GM19239 (cell line): ENCODE measurements at places on chromosomes 7 and 10.

GRCh38 chr10:78769526-78769925 is 299.2 kb upstream of the ZMIZ1 start:
- no peak for DNase-seq

- DNase-seq: no peak
Observed at GRCh38 chr7:105178928-105179541, 165.0 kb downstream of the KMT2E start.

DNA sequence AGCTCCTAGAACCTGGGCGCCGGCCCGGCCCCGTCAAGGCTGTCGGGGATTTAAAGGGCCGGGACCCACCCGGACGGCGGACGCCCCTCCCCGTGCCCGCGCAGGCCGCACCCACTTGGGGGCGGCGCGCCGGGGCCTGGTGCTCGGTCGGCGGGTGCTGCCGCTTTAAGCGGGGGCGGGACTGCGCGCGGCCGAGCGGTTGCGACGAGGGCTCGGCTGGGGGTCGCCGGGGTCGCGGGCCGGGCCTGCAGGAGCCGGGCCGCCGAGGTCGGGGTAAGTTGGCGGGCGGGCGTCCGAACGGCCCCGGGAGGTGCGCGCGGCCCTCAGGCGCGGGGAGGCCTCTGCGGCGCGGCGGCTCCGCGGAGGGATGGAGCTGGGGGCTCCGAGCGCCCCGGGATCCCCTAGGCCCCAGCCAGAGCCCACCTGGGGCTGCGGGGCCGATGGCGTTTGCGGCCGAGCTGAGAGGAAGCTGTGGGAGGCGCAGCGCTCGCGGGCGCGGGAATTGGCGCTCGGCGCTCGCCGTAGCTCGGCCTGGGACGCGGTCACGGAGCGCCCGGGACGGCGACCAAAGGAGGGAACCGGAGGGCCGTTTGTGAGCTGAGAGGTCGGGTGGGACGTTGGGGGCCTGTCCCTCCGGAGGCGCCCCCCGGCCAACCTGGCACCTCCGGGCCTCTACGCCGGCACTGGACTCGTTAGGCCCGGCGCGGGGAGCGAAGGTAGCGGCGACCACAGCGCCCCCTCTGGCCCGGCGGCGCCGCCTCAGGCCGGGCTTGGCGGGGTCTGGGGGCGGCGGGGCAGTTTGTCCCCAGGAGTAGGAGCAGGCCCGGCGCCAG is at the start of gene TRRAP:
Gene TRRAP, plus strand, starts transcription at position 168 of the 833 bp plus-strand sequence. CDS start 2,619 bp downstream, outside the sequence.
- DNase-seq: peak; percentile 87

GRCh38 chr10:3324612-3325038 is 152.0 kb upstream of the PITRM1 start:
- DNase-seq: no peak

- DNase-seq: no peak
Observed at GRCh38 chr10:131081376-131081775, 230.1 kb downstream of the TCERG1L start.

GRCh38 chr7:155883491-155884224 is 71.4 kb upstream of the SHH start:
- no peak for DNase-seq

DNA sequence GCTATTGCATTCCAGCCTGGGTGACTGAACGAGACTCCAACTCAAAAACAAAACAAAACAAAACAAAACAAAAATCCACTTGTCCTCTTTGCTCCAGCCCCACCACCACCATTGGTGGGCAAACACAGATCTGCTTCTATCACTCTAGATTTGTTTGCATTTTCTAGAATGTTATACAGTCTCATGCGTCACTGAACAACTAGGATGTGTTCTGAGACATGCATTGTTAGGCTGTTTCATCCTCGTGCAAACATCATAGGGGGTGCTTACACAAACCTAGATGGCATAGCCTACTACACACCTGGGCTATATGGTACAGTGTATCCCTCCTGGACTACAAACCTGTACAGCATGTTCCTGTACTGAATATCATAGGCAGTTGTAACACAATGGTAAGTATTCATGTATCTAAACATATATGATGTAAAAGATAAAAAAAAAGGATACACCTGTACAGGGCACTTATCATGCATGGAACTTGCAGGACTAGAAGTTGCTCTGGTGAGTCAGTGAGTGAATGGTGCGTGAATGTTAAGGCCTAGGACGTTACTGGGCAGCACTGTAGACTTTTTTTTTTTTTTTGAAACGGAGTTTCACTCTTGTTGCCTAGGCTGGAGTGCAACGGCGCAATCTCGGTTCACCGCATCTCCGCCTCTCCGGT is 45.3 kb downstream of the BTBD16 start:
- no peak for DNase-seq

GRCh38 chr7:36711256-36711655 is 13.0 kb downstream of the AOAH start:
- DNase-seq: no peak

GRCh38 chr7:80960244-80960795 is 41.5 kb upstream of the SEMA3C start:
- no peak for DNase-seq

GRCh38 chr10:27470885-27471284 is 33.2 kb upstream of the RAB18 start:
- DNase-seq: no peak

DNA sequence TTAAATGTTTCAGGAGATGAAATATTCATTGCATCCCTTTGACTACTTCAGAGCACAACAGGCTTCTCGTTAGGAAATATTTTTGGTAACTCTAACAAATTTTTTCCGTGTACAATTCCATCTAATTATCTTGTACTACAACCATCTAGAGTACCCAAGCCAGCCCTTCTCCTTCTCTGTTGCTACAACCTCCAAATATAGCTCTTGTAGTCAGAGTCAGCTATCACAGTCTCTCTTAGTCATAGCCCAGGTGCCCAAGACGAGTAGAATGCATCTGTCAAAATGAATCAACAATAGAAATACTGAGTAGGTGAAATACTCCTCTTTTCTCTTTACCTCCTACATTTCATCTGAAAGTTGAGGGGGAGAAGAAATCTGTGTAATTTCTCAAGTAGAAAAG is 74.0 kb downstream of the INHBA start:
- no peak for DNase-seq

DNA sequence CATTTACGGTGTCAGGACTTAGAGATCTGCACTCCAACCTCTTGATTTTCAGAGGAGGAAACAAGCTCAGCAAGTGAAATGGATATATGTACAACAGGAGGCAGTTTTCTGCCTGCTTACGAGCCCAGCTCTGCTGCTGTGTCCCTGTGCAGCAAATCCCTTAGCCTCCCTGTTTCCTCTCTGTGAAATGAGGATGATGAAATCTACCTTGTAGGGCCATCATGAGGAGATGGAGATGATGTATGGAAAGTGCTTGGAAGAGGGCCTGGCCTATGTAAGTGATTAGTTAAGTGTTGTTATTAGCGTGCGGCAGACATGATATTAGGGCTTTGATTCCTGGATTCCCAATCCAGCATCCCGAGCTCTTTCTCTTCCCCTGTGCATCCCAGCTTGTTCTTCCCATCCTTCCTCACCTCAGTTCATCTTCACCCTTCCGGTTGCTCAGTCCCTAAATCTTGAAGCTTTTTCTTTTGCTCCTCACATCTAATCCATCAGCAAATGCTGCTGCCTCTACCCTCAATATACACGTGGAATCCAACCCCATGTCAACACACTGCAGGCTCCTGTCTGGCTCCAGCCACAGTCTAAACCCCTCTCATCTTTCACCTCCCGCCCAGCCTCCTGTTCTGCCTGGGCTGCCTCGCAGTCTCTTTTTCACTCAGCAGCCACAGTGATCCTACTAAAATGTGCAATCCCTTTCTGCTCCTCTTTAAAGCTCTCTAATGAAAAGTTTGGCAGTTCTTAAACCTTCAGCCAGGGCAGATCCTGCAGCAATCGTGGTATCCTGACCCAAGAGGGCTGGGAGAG is 113.8 kb downstream of the MARCHF5 start:
- no peak for DNase-seq

GRCh38 chr10:30359373-30360206 is 10.5 kb upstream of the MTPAP start:
- DNase-seq: peak; percentile 50

GRCh38 chr10:89543841-89544240 is 8.4 kb upstream of the SLC16A12 start:
- no peak for DNase-seq

GRCh38 chr10:73060738-73061635 is 35.7 kb downstream of the P4HA1 start:
- DNase-seq: peak; percentile 5

- no peak for DNase-seq
Observed at GRCh38 chr7:69827558-69827957, 229.3 kb downstream of the AUTS2 start.

- DNase-seq: no peak
Observed at GRCh38 chr10:93440591-93441091, 41.5 kb downstream of the MYOF start.

GRCh38 chr7:15751191-15751701 is 64.8 kb upstream of the MEOX2 start:
- no peak for DNase-seq

DNA sequence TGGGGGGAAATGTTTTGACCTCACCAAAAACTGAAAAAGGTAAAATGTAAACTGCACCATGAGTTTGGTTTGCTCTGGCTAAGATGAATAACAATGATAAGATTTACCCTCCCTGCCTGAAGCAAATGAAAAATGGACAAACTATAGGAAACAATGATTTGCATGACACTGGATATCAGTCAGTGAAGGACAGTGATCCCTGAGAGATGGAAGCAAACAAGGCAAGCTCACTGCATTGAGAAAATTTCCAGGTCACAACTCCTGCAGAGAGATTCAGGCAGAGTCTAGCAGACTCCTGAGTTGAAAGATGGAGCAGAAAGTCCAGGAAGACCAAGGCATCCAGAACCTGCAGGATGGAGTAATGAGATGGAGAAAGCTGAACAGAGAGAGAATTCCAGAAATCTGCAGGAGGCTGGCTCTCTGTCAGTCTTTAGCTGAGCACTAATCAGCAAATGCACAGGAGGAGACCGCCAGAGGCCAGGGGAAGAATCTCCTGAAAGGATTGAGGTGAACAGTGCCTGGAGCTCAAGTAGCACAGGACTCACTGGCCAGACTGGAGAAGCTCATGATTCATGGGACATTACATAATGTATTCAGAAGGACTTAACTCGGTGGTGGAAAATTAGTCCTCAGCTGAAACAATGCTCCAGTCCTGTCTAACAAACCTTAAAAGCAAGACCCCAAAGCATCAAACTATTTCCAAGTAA is 51.2 kb upstream of the PALS2 start:
- no peak for DNase-seq

GRCh38 chr10:31204090-31204489 is 114.9 kb upstream of the ZEB1 start:
- no peak for DNase-seq

- DNase-seq: no peak
Observed at GRCh38 chr10:24740714-24741113, 17.0 kb upstream of the ARHGAP21 start.

DNA sequence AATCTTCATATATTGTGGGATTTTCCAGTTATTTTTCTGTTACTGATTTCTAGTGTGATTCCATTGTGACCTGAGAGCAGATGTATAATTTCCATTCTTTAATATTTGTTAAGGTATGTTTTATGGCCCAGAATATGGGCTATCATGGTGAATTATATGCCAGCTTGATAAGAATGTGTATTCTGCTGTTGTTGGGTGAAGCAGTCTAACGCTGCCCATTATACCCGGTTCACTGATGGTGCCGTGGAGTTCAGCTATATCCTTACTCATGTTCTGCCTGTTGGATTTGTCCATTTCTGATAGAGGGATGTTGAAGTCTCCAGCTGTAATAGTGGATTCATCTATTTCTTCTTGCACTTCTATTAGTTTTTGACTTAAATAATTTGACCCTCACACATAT is 41.7 kb downstream of the DYNC2I1 start:
- DNase-seq: no peak

GRCh38 chr7:1289666-1290025 is 57.0 kb downstream of the UNCX start:
- no peak for DNase-seq
